ENCODE measurements at places on chromosomes 7 and 10.
A peak's percentile ranks its signal among the peaks of the same experiment; 100 is the strongest.

GRCh38 chr10:22550732-22551131 is 163.6 kb downstream of the PIP4K2A start:
- DNase-seq, result peak; percentile 39

- DNase-seq, result no peak
Observed at GRCh38 chr7:42639930-42640329, 271.9 kb downstream of the C7orf25 start.

DNA sequence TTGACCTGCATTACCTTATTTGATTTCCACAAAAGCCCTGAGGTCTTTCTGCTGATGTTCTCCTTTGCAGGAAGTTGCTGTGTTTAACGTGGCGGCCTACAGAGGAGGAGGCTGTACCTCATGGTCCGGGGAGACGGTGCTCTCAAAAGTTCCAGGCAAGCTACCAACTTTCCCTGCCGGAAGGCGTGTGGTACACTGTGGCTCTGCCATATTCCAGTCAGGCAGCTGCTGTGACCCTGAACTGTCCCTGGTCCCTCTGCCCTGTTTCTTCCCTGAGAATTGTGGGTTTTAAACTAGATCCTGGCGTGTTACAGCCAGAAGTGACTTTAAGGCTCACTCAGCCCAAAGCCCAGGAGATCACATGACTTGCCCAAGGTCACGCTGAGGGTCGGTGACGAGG is 139.2 kb downstream of the TEX36 start:
- no peak for DNase-seq

DNA sequence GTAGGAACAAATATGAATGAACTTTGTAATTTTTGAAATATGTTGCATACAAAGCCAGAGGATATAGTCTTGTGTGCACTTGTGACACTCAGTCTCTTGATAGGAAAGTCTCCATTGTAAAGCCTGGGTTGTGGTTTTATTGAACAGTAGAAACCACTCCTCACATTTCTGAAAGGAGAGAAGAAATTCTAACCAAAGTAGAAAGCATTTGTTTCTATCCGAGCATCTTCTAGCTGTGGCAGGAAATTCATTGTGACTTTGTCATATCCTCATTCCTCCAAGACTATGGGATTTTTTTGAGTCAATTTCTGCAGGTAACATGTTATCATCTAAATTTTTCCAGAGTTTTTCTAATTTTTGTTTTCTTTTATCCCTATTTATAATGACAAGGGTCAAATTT is 55.5 kb upstream of the NCF1 start:
- DNase-seq, result no peak

- DNase-seq, result no peak
Observed at GRCh38 chr10:128576943-128577670, 450.9 kb upstream of the MKI67 start.

DNA sequence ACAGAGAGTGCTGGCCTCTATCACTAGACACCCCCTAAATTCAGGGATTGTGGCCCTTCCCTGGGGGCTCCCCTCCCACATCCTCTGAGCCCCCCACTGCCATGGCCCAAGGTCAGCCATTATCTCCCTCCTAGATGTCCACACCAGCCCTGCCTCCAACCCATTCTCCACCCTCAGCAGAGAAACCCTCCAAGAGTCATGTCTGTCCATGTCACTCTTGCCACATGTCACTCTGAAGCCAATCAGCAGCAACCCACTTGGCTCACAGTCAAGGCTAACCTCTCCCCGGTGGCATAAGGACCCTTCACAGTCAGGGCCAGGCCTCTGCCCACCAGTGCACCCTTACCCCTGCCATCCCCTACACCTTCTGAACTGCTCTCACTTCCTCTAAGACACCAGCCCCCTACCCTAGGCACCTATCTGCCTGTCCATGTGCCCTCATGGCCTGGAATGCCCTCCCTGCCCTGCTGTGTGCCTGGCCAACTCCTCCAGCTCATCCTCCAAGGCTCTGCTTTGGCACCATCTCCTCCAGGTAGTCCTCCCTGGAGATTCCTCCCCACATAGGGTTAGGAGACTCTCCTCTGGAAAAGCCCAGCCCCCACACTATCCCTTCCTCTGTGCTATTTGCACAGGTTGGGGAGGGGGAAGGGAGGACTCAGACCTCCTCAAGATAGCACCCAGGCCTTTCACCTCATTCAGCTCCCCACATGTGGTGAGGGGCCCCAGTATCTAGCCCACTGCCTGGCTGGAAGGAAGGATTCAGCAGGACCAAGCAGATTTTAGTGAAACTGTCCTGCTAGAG is 83.7 kb downstream of the GRID1 start:
- DNase-seq, result no peak

DNA sequence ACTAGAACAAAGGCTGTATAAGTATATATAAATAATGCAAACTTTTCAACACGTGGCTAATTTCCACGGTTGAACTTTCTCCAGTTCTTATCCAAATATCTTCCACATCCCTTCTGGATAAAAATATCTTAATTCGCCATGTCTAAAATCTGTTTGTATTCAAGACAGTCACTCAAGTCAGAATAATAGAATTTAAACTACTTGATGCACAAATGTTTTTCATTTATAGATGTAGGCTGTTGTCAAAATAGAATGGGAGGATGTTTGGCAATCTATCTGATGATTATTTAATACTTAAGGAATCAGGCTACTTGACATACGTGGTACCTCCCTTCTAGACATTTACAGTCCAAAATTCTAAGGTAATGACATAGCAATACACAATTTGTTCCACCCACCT is 204.3 kb downstream of the TWIST1 start:
- DNase-seq, result no peak

DNA sequence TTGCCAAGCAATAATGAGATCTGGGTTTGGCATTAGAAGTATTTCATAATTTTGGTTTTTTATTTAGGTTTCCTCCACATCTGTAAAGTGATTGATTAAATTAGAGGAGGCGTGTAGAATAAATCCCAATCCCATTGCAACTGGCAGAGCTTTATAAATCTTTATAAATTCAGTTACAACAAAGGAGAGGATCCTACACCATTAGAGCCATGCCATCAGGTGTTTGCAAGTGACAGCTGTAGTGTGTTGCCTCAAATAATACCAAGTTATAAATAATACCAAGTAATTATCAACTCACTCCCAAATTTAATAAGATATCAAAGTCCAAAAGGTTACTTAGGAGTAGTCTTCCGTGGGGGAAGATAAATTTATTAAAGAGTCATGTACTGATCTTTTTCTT is 62.2 kb downstream of the PODXL start:
- DNase-seq, result no peak

DNA sequence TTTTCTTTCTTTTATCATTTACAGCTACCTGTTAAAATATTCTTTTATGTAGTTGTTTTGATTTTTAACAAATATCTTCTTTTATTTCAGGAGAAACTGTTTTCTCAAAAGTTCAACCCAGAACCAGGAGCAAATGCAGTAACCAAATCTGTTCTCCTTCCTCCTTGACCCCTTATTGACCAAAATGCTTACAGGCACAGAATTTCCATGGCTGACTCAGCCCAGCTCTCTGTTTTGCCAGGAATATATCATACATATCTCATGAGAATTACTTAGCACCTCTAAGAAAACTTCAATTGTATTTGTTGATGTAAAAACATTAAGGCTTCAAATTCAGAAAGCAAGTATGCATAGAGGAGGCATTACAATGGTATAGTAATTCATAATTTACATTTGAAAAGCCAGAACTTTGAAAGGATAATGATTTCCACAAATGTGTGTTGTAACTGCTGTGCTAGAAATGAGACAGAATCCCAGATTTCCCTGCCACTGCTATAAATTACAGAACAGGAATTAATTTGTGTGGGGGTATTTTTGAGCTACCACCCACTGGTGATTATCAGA is 2.2 kb downstream of the GSAP start:
- DNase-seq, result no peak

GRCh38 chr10:62634576-62634975 is 169.9 kb upstream of the ADO start:
- no peak for DNase-seq

DNA sequence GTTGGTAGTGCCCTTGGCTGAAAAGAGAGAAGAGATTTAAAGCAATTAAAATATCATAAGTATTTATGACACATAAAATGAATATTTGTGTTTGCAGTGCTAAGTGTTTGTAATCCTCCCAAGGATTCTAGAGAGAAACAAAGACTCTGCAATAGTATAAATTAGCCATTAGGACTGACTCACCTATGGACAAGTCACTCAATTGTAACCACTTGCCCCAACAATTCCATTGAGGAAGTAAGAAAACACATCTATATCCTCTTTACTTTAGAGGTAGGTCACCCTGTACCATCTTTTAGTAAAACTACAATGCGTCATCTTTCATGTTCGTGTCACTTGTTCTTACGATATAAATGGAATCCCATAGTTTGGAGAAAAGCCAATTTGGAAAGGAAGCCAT is 85.7 kb upstream of the INHBA start:
- DNase-seq, result no peak

DNA sequence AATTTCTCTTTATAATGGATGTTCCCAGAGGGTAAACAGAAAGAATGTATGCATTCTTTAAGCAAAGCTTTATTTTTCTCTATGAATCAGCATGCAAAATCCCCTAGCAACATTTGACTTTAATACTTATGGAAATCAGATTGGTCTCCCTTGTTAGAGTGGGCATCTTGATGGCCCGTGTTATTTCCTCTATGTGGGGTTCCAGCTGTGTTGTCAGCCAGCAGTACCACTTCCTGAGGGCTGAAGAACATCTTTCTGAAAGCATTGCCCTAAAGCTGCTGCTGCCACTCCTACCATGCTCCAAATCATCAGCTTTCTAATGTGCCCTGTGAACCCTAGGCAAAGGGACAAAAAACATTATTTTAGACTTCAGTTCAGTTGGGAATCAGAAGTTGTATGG is 70.4 kb upstream of the HECTD2 start:
- no peak for DNase-seq

GRCh38 chr7:39221901-39222300 is 244.2 kb downstream of the POU6F2 start:
- DNase-seq, result no peak

GRCh38 chr7:106327538-106328481 is 43.0 kb upstream of the NAMPT start:
- no peak for DNase-seq

DNA sequence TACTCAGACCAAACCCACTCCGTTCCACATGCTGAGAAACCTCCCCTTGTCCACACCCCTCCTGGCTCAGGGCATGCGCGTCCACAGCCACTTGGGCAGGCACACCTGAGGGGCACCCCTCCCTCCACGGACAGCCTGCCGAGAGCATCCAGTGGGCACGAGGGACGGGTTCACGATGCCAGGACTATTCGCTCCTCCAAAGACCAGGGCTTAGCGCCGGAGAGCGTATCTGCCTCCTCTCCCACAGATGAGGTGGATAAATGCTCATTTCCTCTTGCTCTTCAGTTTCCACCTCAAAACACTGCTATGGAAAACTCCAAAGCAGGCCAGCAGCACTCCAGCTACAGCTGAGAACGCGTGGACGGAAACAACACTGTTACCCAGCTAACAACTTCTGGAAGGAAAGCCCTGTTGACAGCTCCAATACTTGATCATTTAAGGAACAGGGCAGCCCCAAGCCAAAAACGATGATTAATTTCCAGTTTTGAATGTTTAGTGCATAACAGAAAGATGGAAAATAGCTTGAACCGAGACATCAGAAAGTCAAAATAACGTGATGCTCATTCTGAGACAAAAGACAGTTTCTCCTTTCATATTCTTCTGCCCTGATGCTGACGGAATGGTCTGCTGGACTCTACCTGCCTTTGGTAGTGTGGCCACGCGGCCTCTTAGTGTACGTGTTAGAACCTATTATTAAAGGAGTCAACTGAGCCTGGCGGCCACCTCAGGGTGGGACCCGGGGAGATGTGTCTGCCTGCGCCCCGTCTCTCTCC is 204.7 kb downstream of the DNAJB6 start:
- DNase-seq, result no peak

DNA sequence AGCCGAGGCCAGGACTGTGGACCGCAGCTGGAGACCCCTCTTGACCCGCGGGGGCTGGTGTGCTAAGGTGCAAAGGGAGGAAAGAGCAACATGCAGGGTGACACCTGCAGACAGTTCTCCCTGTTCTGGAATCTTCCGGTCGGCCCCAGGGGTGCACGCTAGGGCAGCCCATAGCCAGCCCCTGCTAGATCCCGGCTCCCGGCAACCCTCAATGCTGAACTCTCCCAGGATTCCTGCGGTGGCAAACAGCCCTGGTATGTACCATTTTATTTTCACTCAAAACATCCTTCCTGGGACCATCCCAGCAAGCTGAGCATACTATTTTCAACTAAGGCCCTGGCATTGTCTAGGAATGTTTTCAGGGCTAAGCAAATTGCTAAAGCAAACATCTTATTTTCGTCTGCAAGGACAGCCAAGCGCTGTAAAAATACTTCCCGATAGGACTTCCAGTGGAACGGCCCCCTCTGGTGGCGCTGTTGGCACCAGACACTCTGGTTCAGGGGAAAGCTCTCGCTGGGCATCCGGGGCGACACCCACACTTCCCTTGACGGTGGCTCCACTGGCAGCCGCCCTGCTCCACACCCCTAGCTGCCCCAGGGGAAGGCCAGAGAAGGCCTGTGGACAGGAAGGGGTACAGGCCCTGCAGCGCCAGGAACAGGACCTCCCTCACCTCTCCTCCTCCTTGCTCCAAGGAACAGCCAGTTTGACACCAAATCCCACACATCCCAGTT is 99.4 kb downstream of the CTBP2 start:
- no peak for DNase-seq

GRCh38 chr7:130141884-130142653 is 63.1 kb downstream of the TMEM209 start:
- no peak for DNase-seq

GRCh38 chr10:79285315-79286197 is 61.7 kb upstream of the PPIF start:
- DNase-seq, result no peak

DNA sequence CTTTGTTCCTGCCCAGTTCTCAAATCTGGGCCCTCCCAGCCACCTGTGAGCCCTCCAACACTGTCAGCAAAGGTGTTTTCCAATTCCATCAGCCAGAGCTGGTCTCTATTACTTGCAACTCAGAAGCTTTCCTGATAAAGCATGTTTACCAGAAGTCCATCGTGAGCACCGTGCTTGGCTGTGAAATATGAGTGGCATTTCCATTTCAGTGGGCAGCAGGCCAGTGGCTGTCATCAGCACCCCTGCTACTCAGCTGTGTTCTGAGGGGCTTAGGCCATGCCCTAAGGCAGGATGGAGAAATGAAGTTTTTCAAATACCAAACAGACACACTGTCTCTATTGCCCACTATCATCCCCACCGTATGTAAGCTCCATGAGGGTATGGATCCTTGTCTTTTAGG is 12.7 kb upstream of the BNIP3 start:
- no peak for DNase-seq

DNA sequence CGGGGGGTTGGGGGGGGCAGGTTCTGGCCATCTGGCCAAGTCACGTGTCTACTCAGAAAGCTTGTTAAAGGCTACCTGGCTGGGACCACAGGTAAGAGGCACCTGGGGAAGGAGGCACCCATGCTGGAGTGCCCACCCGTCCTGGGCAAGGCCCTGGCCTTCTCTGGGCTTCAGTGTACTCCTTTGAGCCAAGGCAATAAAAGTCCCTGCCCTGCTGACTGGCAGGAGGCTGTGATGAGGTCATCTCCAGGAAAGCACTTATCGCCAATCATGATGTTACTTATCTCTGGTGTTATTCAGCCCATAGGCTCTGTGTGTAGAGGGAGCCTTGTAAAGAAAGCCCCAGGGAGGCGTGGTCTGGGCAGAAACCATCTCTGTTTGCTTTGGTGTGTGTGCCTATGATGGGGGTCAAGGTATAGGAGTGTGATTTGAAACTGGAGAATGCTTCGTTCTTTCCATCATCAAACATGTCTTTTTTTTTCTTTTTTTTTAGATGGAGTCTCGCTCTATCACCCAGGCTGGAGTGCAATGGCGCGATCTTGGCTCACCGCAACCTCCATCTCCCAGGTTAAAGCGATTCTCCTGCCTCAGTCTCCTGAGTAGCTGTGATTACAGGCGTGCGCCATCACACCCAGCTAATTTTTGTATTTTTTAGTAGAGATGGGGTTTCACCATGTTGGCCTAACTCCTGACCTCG is 2.5 kb upstream of the CLDN4 start:
- no peak for DNase-seq
